Endothelial cell (in vitro differentiated cells): ENCODE measurements at places on chromosomes 2 and 18. TPM values are rescaled to one million over a fixed set of nuclear protein-coding genes. Genes with fewer than 3 reads are reported as not detected.

DNA sequence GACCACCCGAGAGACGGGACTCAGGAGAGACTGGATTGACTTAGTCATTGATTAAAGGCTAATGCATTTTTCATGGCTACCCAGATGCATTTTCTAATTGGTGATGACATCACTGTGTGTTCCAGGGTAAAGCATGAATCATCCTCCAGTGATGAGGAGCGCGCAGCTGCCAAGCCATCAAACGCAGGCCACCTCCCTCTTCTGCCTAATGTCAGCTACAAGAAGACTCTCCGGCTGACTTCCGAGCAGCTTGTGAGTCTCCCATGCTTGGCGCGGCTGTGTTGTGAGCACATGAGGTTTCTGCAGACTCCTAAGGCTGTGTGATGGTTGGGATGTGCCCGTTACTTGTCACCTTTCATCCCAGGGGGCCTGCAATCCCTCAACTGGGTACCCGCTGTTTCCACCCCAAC is 56.4 kb downstream of the LPIN1 start:
- no peak for DNase-seq
- H3K36me3 ChIP-seq: peaks cover 24% of the 10 kb centered on the region
- no peaks in the 10 kb centered on the region for H3K4me1 ChIP-seq
- H3K27ac ChIP-seq: no peak overlapping the region
- H3K4me3 ChIP-seq: no peak overlapping the region

DNA sequence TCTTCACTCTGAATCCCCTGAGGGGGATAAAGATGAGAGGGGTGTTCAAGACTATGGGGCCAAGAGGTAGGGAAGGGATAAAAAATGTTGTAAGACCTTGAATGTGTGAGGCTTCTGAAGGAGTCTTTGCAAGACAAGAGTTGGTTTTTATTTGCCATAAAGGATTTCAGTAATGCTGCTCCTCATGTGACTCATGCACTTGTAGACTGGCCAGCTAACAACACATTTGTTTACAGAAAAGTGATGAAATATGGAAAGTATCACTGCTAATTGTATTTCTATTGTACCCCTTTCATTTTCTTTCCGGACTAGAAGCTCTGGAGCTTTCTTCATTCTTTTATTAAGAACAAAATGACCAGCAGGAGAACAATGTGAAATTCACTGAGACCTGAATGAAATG is 782.1 kb downstream of the EPHA4 start:
- no peaks in the 10 kb centered on the region for H3K36me3 ChIP-seq
- no peaks in the 10 kb centered on the region for H3K4me1 ChIP-seq
- H3K27me3 ChIP-seq: peaks cover 2% of the 10 kb centered on the region
- no peak for DNase-seq
- H3K4me3 ChIP-seq: no peak overlapping the region
- H3K27ac ChIP-seq: no peak overlapping the region

GRCh38 chr2:200635251-200635650 is 49.4 kb downstream of the AOX1 start:
- DNase-seq: no peak
- H3K36me3 ChIP-seq: no peaks in the 10 kb centered on the region
- H3K4me1 ChIP-seq: no peaks in the 10 kb centered on the region

- peaks cover 19% of the 10 kb centered on the region for H3K27me3 ChIP-seq
- H3K36me3 ChIP-seq: peaks cover 5% of the 10 kb centered on the region
- peaks cover 38% of the 10 kb centered on the region for H3K4me1 ChIP-seq
Measured at GRCh38 chr18:77052983-77053309, 79.6 kb downstream of the MBP start.

GRCh38 chr2:106359512-106359911 is 108.7 kb downstream of the RGPD3 start:
- DNase-seq: no peak
- H3K4me3 ChIP-seq: no peak overlapping the region
- H3K27ac ChIP-seq: no peak overlapping the region
- H3K4me1 ChIP-seq: no peaks in the 10 kb centered on the region

- peaks cover 5% of the 10 kb centered on the region for H3K4me1 ChIP-seq
- peak overlapping the region; percentile 55 for H3K27ac ChIP-seq
- no peak overlapping the region for H3K4me3 ChIP-seq
- no peak for DNase-seq
- H3K36me3 ChIP-seq: no peaks in the 10 kb centered on the region
Measured at GRCh38 chr2:56714400-56714799, 530.6 kb downstream of the CCDC85A start.

- peaks cover 8% of the 10 kb centered on the region for H3K4me1 ChIP-seq
- peak overlapping the region; percentile 16 for H3K4me3 ChIP-seq
- H3K27me3 ChIP-seq: peaks cover 7% of the 10 kb centered on the region
- no peak overlapping the region for H3K27ac ChIP-seq
- H3K36me3 ChIP-seq: no peaks in the 10 kb centered on the region
Measured at GRCh38 chr2:11009891-11010290, 98.2 kb downstream of the KCNF1 start.

DNA sequence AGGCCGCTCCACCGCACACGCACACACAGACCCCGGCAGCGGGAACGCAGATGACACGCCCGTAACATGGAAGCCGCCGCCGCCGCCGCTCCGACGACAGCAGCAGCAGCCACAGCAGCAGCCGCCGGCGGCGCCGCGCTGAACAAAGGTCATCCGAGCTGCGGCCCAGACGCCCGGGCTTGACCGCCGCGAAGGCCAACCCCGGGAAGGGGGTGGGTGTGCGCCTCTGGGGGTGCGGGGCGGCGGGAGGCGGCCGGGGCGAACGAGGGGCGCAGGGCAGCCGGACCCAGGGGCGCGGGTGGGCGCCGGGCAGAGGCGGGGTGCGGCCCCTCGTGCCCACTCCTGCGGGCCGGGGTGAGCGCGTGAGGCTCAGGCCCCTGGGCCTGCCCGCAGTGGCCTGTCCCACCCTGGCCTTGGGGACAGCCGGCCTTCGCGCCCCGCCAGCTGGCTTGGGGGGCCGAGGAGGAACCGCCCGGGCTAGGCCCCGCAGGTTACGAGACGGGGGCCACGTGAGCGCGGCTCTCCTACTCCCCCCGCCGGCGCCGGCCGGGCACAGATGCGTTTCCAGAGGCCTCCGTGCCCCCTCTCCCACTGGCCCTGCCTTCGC is 1.0 kb upstream of the ZNF532 start:
- peak; percentile 44 for DNase-seq
- peaks cover 26% of the 10 kb centered on the region for H3K36me3 ChIP-seq
- H3K4me3 ChIP-seq: no peak overlapping the region
- peaks cover 80% of the 10 kb centered on the region for H3K4me1 ChIP-seq

The VWA3B gene
- total RNA-seq: not detected

The CAPG gene
- 76.4 TPM for total RNA-seq

DNA sequence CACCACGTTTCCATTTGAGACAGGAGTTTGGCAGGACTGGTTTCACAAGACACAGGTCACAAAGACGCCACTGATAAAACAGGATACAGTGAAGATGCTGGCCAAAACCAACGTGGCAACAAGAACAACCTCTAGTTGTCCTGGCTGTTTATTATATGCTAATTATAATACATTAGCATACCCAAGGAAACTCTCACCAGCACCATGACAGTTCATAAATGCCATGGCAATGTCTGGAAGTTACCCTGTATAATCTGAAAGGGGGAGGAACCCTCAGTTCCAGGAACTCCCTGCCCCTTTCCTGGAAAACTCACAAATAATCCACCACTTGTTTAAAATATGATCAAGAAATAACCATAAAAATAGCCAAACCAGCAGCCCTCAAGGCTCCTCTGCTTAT is 148.3 kb downstream of the RBM43 start:
- H3K27me3 ChIP-seq: no peaks in the 10 kb centered on the region
- H3K36me3 ChIP-seq: peaks cover 3% of the 10 kb centered on the region
- H3K4me1 ChIP-seq: no peaks in the 10 kb centered on the region
- no peak for DNase-seq
- H3K4me3 ChIP-seq: no peak overlapping the region

DNA sequence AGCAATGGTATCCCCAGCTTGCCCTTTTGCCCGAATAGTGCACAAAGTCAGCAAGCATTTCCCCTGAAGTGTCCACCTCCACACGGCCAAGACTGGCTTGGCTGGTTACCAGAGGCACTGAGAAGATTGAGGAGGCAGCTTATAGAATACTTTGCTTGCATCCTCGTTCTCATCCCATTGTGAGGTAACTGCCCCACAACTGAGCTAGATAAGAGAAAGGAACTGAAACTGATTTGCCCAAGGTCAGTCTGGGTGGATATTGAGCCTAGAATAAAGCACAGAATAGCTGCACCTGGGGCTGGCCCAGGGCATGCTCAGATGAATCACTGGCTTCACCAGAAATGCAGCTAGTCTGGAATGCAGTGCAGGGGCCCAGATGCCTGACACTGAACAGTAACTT is 32.7 kb upstream of the MAP4K3 start:
- H3K27ac ChIP-seq: no peak overlapping the region
- no peak for DNase-seq
- H3K4me1 ChIP-seq: peaks cover 42% of the 10 kb centered on the region

GRCh38 chr2:173239644-173240043 is 115.0 kb upstream of the CDCA7 start:
- peaks cover 5% of the 10 kb centered on the region for H3K36me3 ChIP-seq
- peaks cover 4% of the 10 kb centered on the region for H3K4me1 ChIP-seq
- H3K27me3 ChIP-seq: no peaks in the 10 kb centered on the region
- no peak for DNase-seq

The FAM161A gene
- total RNA-seq: 6.9 TPM

GRCh38 chr2:36489281-36489680 is 108.7 kb downstream of the FEZ2 start:
- peaks cover 17% of the 10 kb centered on the region for H3K4me1 ChIP-seq
- H3K4me3 ChIP-seq: no peak overlapping the region
- DNase-seq: no peak
- H3K27me3 ChIP-seq: peaks cover 12% of the 10 kb centered on the region
- H3K36me3 ChIP-seq: peaks cover 23% of the 10 kb centered on the region
- no peak overlapping the region for H3K27ac ChIP-seq

GRCh38 chr2:69773206-69773605 is 31.3 kb downstream of the ANXA4 start:
- no peak for DNase-seq
- H3K4me3 ChIP-seq: no peak overlapping the region
- H3K4me1 ChIP-seq: no peaks in the 10 kb centered on the region
- no peak overlapping the region for H3K27ac ChIP-seq
- H3K36me3 ChIP-seq: no peaks in the 10 kb centered on the region
- peaks cover 2% of the 10 kb centered on the region for H3K27me3 ChIP-seq

DNA sequence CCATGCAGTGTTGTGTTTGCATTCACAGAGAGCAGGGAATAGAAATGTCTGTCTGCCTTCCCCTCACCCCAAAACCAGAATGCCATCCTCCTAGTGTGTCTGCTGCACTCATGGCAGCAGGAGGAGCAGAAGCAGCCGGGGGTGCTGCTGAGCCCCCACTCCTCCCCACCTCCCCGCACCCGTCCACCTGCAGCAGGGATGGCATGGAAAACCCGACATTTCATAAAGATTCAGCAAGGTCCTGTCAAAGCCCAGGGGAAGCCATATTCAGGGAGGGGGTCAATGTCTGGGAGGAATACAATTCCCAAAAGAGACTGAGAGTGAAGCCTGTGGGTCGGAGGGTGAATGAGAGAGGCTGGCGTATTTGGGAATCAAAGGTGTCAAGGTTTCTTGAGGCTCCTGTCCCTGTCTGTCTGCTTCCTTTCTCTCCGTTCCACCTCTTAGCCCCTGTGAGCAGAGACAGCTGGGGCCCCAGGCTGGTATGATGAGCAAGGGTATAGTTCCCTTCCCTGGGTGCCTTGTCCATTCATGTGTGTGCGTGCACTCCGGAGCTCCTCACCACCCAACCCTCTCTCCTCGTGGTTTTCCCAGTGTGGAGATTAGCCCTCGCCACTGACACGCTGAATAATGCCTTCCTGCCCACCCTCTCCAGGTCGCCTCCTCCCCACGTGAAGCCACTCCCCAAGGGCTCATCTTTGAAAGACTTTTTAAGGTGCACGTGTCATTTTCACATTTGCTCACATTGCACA is 133.5 kb upstream of the ZNF236 start:
- no peak overlapping the region for H3K27ac ChIP-seq
- DNase-seq: no peak
- H3K36me3 ChIP-seq: no peaks in the 10 kb centered on the region
- peaks cover 3% of the 10 kb centered on the region for H3K4me1 ChIP-seq
- peaks cover 2% of the 10 kb centered on the region for H3K27me3 ChIP-seq

- H3K36me3 ChIP-seq: no peaks in the 10 kb centered on the region
- H3K27ac ChIP-seq: no peak overlapping the region
- H3K4me3 ChIP-seq: no peak overlapping the region
- peaks cover 14% of the 10 kb centered on the region for H3K27me3 ChIP-seq
- no peak for DNase-seq
Measured at GRCh38 chr18:49847524-49847923, 34.2 kb upstream of the ACAA2 start.

DNA sequence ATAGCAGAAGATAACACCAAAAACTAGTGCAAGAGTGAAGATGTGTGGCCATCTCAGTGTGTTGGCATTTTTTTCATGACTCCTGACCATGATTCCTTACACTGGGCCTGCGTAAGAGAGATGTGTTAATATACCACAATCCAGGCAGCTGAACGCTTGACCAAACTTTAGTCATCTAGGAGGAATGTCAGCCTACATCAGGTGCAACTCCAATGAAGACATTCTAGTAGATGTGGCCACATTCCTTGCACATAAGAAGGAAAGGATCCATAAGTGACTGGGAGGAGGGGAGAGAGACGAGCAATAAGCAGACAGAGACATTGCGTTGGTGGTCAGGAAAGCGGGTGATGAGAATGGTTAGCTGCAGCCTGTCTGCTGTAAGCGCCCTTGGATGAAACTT is 42.6 kb downstream of the CYRIA start:
- H3K27me3 ChIP-seq: peaks cover 7% of the 10 kb centered on the region
- peaks cover 29% of the 10 kb centered on the region for H3K36me3 ChIP-seq
- H3K27ac ChIP-seq: no peak overlapping the region

GRCh38 chr2:205850611-205851010 is 168.3 kb downstream of the NRP2 start:
- H3K27me3 ChIP-seq: no peaks in the 10 kb centered on the region
- H3K4me1 ChIP-seq: peaks cover 21% of the 10 kb centered on the region

DNA sequence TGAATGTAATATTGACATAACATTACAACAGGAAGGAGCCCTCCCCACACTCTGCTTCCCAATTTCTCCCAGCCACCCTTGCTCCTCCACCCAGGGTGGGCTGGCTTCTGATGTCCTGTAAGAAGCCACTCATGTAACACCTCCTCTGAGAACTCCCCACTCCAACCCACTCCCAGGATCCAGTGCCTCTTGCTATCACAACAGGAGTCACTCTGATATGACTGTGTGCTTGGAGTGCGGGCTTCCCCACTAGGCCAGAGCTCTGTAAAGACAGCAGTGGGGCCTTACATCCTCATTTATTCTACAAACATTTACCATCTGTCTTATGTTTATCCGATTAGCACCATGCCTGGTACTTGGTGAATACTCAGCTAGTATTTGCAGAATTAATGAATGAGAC is 65.1 kb downstream of the PTGR3 start:
- no peak for DNase-seq
- no peaks in the 10 kb centered on the region for H3K4me1 ChIP-seq
- no peak overlapping the region for H3K27ac ChIP-seq
- H3K27me3 ChIP-seq: peaks cover 2% of the 10 kb centered on the region

- H3K27me3 ChIP-seq: peaks cover 3% of the 10 kb centered on the region
- peaks cover 5% of the 10 kb centered on the region for H3K4me1 ChIP-seq
- DNase-seq: no peak
- H3K27ac ChIP-seq: no peak overlapping the region
- no peaks in the 10 kb centered on the region for H3K36me3 ChIP-seq
Measured at GRCh38 chr2:170601489-170601888, 113.6 kb upstream of the SP5 start.

GRCh38 chr2:38154395-38154794 is 78.4 kb upstream of the CYP1B1 start:
- no peak overlapping the region for H3K4me3 ChIP-seq
- H3K27ac ChIP-seq: no peak overlapping the region
- H3K36me3 ChIP-seq: no peaks in the 10 kb centered on the region
- H3K27me3 ChIP-seq: no peaks in the 10 kb centered on the region
- DNase-seq: no peak

GRCh38 chr2:150586858-150587257 is 99.4 kb upstream of the RND3 start:
- no peak overlapping the region for H3K27ac ChIP-seq
- no peak for DNase-seq
- no peaks in the 10 kb centered on the region for H3K36me3 ChIP-seq
- no peak overlapping the region for H3K4me3 ChIP-seq
- H3K27me3 ChIP-seq: no peaks in the 10 kb centered on the region
